Stimulated activated CD4-positive, alpha-beta T cell treated with anti-CD3 and anti-CD28 coated beads, Interleukin-2, amount 100 ng/mL, for 4 hours (primary cell): ENCODE measurements at places on chromosomes 11 and 22.

GRCh38 chr11:110776081-110776480 lies 63.8 kb upstream of the ARHGAP20 start:
- DNase-seq = no peak

- no peak for DNase-seq
These were observed 120.4 kb upstream of the GRIA4 start for GRCh38 chr11:105489446-105489845.

DNA sequence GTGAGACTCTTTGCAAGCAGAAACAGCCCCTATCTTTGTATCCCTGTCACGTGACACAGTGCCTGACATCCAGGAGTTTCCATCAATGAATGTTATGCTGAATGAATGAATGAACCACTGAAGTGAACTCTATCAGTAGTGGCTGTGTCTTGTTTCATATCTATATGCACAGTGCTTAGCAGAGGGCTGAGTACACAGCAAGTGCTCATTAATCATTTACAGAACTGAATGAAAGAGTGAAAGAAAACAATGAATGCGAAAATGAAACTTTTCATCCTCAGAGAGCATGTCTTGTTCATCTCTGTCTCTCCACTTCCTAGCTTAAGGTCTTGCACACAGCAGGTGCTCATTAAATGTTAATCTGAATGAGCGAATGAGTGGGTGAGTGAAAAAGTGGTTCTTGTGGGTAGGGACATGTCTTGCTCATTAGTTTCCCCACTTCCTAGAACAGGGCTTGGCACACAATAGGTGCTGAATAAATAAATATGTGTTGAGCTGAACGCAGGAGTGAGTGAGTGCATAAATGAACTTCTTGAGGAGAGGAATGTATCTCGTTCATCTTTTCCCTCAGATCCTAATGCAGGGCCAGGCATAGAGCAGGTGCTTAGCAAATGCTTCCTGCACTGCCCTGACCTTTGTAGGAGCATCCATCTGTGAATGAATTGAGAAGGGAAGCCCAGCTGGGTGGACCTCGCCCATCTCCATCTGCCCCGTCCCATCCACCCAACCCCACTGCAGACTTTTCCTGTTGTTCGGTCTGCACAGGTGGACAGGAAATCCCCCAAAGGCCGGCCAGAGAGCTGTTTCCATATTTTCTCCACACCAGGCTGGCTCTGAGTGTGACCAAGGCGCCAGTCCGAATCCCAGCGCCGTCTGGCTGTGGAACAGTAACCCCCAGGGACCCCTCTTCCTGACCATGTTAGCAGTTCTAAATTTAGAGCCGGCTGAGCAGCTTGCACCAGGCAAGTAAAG lies 113.4 kb upstream of the CRYBB3 start:
- DNase-seq = no peak

GRCh38 chr11:86002431-86002830 lies 66.5 kb downstream of the PICALM start:
- DNase-seq = no peak

- no peak for DNase-seq
These were observed 43.6 kb downstream of the UVRAG start for GRCh38 chr11:75858613-75859012.

- no peak for DNase-seq
These were observed 63.5 kb downstream of the ENDOD1 start for GRCh38 chr11:95152876-95153856.

GRCh38 chr11:82586581-82586980 lies 147.1 kb downstream of the FAM181B start:
- DNase-seq = no peak

- DNase-seq = no peak
These were observed 141.9 kb downstream of the CSNK2A3 start for GRCh38 chr11:11211186-11211585.

DNA sequence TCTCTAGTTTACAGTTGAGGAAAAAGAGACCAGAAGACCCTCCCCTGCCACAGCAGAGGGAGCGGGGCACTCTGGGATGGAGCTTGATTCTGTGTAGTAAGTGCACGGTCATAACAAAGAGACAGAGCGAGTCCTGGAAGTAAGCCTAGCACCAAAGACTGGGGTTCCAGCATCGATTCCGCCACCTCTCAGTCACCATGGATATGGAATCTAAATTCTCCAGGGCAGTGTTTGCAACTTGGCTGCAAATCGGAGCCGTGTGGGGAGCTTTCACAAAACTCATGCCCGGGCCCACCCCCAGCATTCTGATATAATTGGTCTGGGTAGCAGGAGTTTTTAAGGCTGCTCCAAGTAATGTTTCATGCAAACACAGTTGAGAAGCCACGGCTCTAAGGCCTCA lies 129.5 kb upstream of the OPCML start:
- no peak for DNase-seq

DNA sequence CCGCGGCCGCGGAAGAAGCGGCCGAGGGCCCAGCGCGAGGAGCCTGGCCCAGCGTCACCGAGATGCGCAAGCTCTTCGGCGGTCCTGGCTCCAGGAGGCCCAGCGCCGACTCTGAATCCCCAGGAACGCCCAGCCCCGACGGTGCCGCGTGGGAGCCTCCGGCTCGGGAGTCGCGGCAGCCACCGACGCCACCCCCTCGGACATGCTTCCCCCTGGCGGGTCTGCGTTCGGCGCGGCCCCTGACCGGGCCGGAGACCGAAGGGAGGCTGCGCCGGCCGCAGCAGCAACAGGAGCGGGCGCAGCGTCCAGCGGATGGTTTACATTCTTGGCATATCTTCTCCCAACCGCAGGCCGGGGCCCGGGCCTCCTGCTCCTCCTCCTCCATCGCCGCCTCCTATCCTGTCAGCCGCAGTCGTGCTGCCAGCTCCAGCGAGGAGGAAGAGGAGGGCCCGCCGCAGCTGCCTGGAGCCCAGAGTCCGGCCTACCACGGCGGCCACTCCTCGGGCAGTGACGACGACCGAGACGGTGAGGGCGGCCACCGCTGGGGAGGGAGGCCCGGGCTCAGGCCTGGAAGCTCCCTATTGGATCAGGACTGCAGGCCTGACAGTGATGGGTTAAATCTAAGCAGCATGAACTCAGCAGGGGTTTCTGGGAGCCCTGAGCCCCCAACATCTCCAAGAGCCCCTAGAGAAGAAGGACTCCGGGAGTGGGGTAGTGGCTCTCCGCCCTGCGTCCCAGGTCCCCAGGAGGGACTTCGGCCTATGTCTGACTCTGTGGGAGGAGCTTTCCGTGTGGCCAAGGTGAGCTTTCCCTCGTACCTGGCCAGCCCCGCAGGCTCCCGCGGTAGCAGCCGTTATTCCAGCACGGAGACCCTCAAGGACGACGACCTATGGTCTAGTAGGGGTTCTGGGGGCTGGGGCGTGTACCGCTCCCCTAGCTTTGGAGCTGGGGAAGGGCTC lies 1.2 kb downstream of the ARHGEF17 start:
- DNase-seq = no peak

DNA sequence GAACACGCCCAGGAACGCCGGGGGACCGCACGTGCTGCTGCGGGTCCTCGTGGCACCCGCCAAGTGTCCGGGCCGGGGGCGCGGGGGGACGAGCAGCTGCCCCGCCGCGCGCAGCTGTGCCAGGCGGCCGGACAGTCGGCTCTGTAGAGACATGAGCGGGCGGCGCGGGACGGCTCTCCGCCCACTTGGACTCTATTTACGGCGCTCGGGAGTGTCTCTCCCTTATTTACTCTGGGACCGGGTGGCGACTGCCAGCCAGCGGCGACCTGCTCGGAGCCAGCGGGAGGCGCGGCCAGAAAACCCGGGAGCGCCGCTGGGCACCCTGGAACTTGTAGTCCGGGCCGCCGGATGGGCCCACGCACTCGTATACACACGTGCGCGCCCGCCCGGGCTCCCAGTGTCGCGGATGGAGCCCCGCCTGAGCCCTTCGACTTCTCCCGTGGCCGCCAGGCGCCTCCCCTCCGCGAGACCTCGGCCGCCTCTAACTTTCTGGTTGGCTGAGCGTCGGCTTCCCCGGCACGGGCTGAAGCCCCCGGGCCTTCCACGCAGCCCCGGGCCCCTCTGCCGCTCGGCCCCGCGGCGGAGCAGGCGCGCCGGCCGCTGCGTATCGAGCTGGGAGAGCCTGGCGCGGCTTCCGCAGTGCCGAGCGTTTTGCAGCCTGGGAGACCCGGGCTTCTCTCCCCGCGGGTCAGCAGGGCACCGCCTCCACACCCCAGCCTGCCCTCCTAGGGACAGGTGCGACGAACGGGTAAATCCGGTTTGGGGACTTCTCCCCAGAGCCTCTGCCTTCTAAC lies at the start of gene MACROD1:
Gene MACROD1, minus strand, starts transcription at position 272 of the 794 bp plus-strand sequence. Its CDS starts 119 bp downstream, at position 153.
- peak; percentile 81 for DNase-seq

DNA sequence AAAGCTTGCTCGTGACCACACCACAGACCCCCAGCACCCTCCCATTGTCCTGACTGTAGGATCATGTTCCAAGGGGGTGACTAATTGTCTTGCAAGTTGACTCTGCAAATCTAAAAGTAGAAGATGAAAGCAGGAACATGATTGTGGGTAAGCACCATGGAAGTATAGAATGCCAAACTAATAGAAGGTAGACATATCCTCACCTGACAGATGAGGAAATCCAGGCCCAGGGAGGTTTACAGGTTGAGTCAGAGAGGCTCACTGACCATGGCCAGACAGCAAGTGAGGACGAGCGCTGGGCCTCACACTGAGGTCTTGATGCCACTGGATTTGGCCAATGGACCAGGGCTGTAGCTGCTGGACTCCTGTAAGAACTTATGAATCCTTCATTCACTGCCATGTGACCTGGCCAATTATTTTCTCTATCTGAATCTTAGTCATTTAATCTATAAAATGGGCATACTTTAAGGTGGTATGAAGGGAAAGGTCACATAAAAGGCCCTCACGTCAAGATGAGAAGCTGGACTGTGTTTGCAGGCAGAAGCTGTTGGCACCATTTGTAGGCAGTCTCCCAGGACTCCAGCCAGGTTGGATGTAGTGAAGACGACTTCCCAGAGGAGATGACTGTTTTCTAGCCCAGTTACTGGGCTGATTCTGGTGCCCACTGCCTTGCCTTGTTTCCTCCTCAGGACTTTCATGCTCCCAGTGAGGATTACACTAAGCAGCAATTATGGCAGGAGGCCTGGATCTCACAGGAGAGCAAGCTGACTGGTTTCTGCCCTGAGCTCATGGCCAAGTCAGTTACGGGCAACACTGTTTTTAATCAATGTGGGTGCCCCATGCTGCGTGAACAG lies 54.6 kb downstream of the GAB4 start:
- DNase-seq = no peak

DNA sequence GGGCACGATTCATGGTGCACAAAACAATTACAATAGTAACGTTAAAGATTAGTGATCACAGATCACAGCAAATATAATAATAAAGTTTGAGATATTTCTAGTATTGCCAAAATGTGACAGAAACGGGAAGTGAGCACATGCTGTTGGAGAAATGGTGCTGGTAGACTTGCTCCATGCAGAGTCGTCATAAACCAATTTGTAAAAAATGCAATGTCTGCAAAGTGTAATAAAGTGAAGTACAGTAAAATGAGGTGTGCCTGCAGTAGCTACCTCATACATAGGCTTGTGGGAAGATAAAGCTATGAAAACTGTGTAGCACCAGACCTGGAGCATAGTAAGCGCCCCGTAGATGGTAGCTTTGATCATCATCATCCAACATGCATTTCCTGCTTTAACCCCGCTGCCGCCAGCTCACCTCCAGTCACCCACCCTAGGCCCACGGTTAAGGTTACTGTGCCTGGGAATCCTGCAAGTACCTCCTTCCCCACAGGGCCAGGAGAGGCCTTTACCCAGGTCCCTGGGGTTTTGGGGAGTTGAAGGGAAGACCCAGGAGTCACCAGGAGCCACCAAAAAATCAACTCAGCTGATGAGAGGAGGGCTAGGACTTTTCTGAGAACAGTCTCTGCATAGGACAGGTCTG lies 59.2 kb downstream of the MYO7A start:
- no peak for DNase-seq

GRCh38 chr11:92845805-92846204 lies 123.6 kb upstream of the MTNR1B start:
- no peak for DNase-seq

GRCh38 chr22:25690798-25691197 lies 51.2 kb upstream of the MYO18B start:
- no peak for DNase-seq

GRCh38 chr11:36499315-36499714 lies 10.8 kb downstream of the TRAF6 start:
- no peak for DNase-seq

GRCh38 chr11:44036811-44037657 lies 10.7 kb upstream of the ACCSL start:
- no peak for DNase-seq

GRCh38 chr22:45502215-45503049 lies at the start of gene FBLN1:
Gene FBLN1 (plus strand): TSS chr22:45502883. CDS start chr22:45502986, 103 bp downstream.
- DNase-seq = no peak

DNA sequence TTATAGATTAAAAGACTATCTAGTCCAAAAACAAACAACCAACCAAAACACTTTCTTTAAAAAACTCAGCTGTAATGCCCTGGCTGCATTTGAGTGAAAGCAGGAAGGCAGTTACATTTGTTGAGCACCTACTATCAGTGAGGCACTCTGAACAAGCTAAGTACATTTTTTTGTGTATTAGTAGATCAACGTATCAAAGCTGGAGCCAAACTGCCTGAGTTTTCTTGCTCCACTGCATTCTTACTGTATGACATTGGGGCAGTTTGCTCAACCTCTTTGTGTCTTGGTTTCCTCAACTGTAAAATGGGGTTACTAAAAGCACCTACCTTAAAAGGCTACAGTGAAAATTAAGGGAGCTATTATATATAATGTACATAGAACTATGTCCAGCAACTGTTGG lies 22.0 kb downstream of the COA4 start:
- DNase-seq = no peak

DNA sequence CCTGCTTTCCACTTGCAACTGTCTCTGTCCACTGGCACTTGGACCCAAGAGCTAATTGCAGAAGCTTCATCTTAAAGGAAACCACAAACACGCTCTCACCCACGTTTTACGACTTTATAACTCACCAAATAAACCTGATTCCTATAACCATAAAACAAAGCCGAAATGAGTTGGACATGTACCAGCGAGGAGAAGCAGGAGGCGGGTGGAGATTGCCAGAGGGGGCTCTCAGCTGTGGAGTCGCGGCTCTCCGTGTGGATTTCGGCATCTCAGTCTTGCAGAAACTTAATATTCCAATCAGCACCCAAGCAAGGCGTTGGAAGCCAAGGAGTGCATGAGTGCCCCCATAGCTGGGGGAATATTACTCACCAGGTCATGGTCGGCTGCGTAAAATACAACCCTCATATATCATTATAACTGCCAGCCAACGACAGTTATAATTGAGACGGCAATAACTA lies 483.6 kb downstream of the MN1 start:
- DNase-seq = no peak

- no peak for DNase-seq
These were observed 34.3 kb downstream of the TSPAN18 start for GRCh38 chr11:44760917-44761550.

DNA sequence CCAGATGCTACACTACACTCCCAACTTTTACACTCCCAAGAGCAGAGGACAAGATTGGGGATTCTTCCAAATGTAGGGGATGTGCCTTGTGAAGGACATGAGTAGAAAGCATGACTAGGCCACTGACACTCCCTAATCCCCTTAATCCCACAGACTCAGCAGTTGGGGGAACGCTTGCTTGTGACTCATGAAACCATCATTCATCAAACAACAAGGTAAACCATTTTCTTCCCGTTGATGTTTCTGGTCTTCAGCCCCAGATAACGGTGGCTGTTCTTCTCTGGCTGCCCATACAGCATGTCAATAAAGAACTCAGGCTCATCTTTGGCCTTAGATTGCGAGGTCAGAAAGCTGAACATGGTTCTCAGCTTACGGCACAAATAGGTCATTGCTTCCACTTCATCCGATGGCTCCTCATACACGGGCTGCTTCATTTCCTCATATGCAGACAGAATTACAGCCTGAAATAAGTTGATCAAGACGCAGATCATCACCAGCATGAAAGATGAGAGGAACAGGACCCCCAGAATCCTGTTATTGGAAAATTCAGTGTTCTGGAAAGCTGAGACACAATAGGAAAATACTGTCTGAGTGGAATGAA lies 6.4 kb upstream of the CDPF1 start:
- no peak for DNase-seq
